NCI-H2081 (cell line): ENCODE measurements at places on chromosomes 12 and 14.

DNA sequence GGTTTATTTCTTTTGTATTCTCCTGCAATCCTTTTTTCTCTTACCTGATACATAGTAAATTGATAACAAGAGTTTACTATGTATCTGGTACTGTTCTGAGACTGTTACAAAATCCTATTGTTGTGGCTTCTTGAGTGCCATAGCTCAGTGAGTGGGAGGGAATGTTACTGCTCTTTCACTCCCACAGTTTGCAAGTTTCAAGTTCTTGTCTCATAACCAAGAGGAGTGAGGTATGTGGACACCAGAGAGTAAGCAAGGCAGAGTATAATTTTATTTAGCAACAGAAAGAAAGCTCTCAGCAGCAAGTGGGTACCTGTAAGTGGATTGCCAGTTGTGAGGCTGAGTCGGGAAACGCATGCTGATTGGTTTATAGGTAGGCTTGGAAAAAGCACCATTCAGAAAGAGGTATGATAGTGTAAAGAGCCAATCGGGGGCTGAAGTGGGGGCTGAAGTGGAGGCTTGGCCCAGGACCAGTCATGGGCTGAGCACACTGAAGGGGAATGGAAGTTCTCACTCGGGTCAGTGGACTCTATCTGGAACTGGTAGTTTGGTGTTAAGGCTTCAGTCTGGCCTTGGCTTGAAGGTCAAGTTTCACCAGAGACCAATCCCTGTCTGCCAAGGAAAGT is 850.8 kb downstream of the TMTC2 start:
- DNase-seq: no peak

DNA sequence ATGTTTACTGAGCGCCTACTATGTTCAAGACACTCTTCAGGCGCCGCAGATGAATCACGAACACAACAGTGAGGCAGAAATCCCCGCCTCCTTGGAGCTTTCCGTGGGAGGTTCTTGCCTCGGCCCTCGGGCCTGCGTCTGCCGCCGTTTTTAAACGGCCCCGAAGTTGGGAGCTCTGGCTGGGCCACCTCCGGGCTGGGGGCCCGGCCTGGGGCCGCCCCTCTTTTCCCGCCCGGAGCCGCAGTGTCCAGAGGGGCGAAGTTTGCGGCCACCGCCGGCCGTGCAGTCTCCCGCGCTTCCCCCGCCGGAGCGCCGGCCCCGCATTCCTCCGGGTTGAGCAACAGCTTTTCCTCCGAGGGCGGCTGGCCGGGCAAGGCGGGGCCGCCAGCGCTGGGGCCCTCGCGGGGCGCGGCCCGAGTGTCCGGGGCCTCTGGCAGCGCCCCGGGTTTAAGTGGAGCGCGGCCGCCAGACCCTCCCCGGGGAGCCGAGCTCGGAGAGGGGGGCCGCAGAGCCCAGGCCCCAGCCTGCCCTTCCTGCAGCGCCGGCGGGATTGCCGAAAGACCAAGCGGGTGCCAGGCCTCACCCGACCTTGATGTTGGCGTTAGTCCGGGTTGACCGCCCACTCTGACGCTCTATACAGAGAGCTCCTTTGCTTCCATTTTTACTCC is 18.7 kb upstream of the CTDSP2 start:
- no peak for DNase-seq

- DNase-seq: no peak
Observed at GRCh38 chr12:1091350-1091749, 100.3 kb downstream of the ERC1 start.

DNA sequence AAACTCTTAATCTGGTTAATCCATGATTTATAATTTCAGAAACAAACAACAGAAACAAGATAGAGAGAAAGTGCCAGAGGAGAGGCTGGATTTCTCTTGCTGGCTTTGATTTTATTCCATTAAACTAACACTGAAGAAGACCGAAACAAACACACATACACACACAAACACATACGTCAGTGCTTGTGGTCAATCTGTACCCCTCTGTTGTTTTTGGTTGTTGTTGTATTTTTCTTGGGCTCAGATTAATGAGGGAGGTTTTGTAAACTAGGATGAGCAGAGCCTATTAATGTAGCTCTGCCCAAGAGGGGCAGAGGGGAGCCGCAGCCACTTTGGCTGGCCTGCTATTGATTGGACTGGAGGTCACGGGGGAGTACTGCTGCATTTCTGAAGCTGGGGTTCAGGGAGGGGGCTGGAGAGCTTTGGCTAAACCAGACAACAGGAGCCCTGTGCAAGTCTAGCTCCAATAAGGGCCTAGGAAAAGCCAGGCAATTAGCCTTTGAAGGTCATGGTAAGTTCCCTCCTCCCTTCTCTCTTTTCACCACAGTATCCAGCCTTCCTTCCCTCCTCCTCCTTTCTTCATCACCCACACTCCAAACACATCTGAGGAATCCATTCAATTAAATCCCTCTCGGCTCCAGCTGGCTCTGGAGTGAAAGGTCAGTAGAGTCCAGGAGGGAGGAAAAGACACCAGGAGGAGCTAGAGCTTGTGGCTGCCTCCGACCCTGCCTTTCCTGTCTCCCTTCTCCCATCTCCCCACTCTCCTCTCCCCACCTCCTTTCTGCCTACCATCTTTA is 344.1 kb upstream of the LMO3 start:
- DNase-seq: no peak

- no peak for DNase-seq
Observed at GRCh38 chr14:57692671-57693070, 173.2 kb downstream of the SLC35F4 start.

DNA sequence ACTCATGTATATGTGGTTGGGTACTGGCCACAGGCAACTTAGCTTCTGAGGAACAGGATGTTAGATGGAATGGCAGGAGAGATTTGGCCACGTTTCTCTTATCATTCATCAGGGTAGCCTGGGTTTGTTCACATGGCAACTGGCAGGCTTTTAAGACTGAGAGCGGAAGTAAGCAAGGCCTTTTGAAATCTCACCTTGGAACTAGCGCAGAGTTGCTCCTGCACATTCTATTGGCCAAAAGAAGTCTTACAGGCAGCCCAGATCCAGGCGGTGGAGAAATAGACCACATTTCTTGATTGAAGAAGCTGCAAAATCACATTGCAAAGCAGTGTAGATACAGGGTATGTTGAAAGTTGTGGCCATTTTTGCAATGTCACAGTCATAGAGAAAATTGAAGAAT is 3.7 kb downstream of the CLEC4A start:
- no peak for DNase-seq

DNA sequence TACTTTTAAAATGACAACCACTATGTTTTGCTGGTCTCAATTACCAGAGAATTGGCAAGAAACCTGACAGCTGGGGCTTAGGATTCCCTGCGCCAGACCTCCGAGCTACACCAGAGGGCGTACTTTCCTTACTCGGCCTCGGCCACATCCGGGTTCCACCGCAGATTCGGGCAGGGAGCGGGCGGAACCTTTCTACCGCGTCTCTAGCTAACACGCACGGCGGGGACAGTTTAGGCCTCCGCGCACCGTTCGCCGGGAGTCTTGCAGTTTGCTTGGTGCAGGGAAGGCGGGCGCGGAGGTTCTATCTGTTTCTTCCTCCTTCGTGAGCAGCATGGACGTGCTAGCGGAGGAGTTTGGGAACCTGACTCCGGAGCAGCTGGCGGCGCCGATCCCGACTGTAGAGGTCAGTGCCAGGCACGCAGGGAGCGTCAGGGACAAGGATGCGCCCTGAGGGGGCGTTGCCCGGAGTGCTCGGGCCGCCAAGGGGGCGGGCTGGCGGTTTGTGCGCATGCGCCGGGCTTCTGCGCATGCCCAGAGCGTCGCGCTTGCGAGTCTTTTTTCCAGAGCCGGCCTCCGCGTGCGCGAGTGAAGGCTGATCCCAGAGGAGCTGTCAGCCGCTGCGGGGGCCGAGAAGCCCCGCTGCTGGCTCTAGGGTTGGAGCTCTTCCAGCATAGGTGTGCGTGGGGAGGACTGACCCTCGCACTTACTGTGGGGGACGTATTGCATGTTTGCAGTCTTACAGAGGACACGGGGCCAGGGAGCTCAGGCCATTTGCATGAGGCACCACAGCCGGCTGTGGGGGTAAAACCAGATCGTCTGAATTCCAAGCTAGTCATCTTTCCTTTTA is at the start of gene POLR3B:
TSS of gene POLR3B (plus strand) at position 200 of the 847 bp plus-strand sequence. CDS start at position 332, 132 bp downstream.
- DNase-seq: peak; percentile 95

DNA sequence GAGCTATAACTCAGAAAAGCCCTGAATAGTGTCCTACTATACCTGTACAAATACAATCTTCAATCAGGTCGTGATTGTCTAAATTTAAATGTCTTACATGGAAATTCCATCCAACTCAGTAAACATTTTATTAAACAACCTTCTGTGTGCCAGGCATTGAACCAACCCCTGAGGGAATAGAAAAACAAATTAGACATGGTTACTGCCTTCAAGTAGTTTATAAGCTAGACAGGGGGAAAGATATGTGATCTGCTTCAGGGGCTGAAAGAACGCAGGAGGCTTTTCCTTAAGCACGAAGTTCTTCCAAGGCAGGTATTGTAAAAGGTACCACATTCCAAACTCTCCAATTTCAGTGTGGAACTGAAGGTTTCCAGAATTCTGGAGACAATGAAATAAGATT is 39.7 kb upstream of the STAB2 start:
- DNase-seq: peak; percentile 83

GRCh38 chr14:101593411-101594238 is 32.3 kb downstream of the DIO3 start:
- DNase-seq: no peak

DNA sequence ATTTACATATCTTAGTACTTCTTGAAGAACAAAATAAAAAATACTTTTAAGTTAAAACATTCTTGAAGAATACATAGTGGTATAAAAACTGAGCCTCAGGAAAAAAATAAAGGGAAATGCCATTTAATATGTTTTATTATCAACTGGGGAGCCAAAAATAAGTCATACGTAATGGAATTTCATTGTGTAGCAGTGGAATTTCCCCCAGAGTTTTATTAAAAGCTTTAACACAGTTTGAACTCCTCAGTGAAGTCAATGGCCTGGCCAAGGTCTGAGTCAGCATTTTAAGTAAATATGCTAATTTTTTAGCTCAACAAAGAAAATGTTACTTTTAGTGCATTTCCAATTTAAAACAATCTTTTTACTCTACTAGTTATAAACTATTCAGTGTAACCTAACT is 350.1 kb upstream of the ATP2B1 start:
- no peak for DNase-seq

GRCh38 chr12:51548241-51548640 is 42.8 kb upstream of the SCN8A start:
- peak; percentile 10 for DNase-seq

DNA sequence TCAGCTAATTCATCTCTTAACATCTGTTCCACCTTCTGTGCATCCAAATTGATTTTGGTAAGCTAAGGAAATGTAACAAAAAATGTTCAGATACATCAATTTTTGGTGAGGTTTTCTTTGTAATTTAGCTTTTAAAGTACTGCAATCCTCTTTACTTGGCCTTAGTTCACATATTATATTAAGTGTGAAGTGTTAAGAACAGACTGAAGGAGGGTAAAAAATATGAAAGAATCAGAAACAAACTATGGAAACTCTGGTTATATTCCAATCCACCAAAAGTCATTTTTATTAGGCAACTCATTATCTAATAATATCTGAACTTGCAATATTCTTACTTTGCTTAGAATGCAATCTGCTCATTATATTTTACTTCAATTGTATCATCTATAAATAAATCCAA is 49.1 kb downstream of the CEP290 start:
- DNase-seq: no peak

DNA sequence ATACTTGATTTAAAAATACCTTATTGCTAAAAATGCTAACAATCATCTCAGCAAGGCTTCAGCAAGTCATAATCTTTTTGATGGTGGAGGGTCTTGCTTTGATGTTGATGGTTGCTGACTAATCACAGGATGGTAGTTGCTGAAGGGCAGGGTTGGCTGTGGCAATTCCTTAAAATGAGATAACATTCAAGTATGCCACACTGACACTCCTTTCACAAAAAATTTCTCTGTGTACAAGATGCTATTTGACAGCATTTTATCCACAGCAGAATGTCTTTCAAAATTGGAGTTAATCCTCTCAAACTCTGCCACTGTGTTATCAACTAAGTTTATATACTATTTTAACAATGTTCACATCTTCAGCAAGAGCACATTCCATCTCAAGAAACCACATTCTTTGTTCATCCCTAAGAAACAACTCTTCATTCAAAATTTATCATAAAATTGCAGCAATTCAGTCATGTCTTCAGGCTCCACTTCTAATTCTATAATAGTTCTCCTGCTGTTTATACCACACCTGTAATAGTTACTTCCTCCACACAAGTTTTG is 16.1 kb downstream of the SCAF11 start:
- no peak for DNase-seq

- DNase-seq: peak; percentile 20
Observed at GRCh38 chr12:52754135-52754534, 23.0 kb downstream of the KRT76 start.

GRCh38 chr12:110849748-110850403 is 3.1 kb downstream of the CCDC63 start:
- no peak for DNase-seq

DNA sequence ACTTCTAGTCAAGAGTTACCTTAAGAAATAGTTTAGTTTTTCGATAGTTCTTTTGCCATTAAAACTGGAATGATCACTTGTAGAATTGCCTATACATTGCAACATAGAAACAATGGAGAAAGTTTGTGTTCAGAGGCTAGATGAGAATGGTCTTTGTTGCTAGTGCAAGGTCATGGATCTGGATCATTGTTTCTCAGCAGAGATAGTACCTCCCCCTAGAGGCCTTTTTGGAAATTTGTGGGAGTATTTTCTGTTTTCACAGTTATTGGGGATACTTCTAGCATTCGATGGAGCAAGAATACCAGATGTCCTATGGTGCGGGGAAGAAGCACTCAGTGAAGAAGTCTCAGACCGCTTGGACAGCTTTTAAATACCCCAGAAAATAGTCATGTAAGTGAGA is 138.8 kb upstream of the HMGA2 start:
- DNase-seq: no peak

GRCh38 chr12:103493199-103493598 is 2.6 kb downstream of the C12orf42 start:
- DNase-seq: no peak

DNA sequence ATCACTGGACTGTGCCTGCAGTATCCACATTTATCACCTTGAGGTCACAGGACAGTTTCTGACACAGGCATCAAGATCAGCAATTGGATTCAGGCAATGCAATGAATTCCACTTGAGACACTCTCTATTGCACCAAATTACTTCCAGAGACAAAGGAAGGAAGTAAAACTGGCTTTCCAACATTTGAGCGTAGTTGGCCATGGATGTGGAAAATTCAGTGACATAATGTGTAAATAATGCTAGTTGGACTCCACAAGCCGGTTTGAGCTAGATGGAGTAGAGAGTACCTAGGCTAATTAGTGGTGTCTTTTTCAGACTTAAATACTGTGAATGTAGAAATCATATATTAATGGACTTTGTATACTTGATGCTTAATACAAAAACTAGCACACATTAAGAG is 168.3 kb upstream of the SYT1 start:
- no peak for DNase-seq
